ENCODE measurements at places on chromosomes 4 and X.
A peak's percentile ranks its signal among the peaks of the same experiment; 100 is the strongest.

- H3K36me3 ChIP-seq, result peaks cover 23% of the 10 kb centered on the region
- no peak for DNase-seq
- no peaks in the 10 kb centered on the region for H3K27me3 ChIP-seq
- peaks cover 31% of the 10 kb centered on the region for H3K4me1 ChIP-seq
Observed at GRCh38 chr4:88757776-88758175, 60.1 kb upstream of the NAP1L5 start.

GRCh38 chr4:86755388-86755787 is 93.8 kb downstream of the SLC10A6 start:
- no peak for DNase-seq
- no peaks in the 10 kb centered on the region for H3K4me1 ChIP-seq
- no peaks in the 10 kb centered on the region for H3K27me3 ChIP-seq
- no peak overlapping the region for H3K27ac ChIP-seq
- no peaks in the 10 kb centered on the region for H3K36me3 ChIP-seq

- no peaks in the 10 kb centered on the region for H3K4me1 ChIP-seq
- no peaks in the 10 kb centered on the region for H3K36me3 ChIP-seq
- H3K27me3 ChIP-seq, result peaks cover 91% of the 10 kb centered on the region
- H3K27ac ChIP-seq, result no peak overlapping the region
Observed at GRCh38 chrX:140505421-140506337, 810 bp upstream of the SOX3 start.

- H3K4me1 ChIP-seq, result no peaks in the 10 kb centered on the region
- no peak overlapping the region for H3K27ac ChIP-seq
- H3K27me3 ChIP-seq, result no peaks in the 10 kb centered on the region
- no peak overlapping the region for H3K4me3 ChIP-seq
Observed at GRCh38 chr4:2914256-2915126, 48.7 kb downstream of the NOP14 start.

GRCh38 chrX:84830836-84831235 is 172.8 kb upstream of the APOOL start:
- H3K4me3 ChIP-seq, result no peak overlapping the region
- no peaks in the 10 kb centered on the region for H3K4me1 ChIP-seq
- no peaks in the 10 kb centered on the region for H3K27me3 ChIP-seq

GRCh38 chr4:14465507-14465906 is 536.8 kb upstream of the CPEB2 start:
- H3K36me3 ChIP-seq, result no peaks in the 10 kb centered on the region
- no peak overlapping the region for H3K27ac ChIP-seq
- H3K27me3 ChIP-seq, result no peaks in the 10 kb centered on the region

DNA sequence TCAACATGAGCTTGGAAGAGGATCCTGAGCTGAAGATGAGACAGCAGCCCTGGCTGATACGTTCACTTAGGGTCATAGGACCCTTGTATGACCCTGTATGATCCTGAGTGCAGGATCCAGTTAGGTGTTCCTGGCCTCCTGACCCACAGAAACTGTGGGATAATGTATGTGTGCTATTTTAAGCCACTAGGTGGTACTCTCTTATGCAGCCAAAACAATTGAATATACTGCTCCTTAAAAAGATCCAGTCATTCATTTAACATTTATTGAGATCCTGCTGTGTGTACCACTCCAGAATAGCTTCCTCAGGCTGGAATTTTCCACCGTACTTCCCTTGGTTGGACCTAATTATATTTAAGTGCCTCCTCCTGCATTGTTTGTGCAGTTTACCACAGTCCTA is 167.1 kb downstream of the AMELX start:
- peak overlapping the region; percentile 70 for H3K27ac ChIP-seq
- no peak overlapping the region for H3K4me3 ChIP-seq
- H3K36me3 ChIP-seq, result no peaks in the 10 kb centered on the region
- no peak for DNase-seq
- H3K4me1 ChIP-seq, result peaks cover 12% of the 10 kb centered on the region

Data from large intestine (tissue), 12 donors.